ENCODE measurements at places on chromosomes 4 and X.

DNA sequence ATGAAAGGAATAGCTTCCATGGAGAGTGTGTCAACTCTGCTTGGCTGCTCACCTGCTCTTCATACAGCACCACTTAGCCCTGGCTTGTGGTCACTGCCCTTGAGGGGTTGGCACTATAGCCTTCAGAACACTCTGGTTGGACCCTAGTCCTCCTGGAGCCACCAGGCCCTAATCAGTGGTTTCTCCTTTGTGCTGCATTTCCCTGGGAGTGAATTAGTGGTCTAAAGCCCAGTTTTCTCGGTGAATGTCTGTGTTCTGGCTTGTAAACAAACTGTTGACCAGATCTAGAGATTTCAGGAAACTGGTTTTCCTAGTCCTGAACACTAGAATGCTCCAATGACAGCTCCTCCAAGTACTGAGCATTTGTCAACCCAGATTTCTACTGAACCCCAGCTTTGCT lies 28.6 kb upstream of the TMEM154 start:
- DNase-seq = no peak

DNA sequence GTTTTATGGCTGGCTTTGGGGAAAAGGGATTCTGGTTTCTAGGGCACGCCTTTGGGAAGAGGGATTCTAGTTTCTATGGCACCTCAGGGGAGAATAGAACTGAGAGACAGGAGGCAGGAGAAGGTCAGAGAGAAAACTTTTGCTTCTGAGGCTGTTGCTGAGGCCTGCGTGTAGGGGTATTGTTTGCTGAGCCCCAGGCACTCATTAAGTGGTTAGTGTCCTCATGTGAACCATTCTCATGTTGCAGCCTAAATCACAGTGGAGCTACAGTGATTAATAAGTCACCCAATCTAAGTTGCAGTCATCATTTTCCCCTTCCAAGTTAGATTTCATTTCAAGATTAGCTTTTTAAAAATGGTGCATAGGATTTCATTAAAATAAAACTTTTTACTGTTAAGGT lies 29.0 kb downstream of the VCX3A start:
- no peak for DNase-seq

DNA sequence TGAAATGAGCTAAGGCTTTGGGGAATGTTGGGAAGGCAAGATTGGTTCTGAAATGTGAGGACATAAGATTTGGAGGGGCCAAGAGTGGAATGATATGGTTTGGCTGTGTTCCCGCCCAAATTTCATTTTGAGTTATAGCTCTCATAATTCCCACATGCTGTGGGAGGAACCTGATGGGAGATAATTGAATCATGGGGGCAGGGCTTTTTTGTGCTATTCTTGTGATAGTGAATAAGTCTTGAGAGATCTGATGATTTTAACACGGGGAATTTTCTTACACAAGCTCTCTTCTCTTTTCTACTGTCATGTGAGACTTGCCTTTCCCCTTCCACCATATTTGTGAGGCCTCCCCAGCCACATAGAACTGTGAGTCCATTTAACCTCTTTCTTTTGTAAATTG lies 157.6 kb upstream of the C1QTNF7 start:
- no peak for DNase-seq

DNA sequence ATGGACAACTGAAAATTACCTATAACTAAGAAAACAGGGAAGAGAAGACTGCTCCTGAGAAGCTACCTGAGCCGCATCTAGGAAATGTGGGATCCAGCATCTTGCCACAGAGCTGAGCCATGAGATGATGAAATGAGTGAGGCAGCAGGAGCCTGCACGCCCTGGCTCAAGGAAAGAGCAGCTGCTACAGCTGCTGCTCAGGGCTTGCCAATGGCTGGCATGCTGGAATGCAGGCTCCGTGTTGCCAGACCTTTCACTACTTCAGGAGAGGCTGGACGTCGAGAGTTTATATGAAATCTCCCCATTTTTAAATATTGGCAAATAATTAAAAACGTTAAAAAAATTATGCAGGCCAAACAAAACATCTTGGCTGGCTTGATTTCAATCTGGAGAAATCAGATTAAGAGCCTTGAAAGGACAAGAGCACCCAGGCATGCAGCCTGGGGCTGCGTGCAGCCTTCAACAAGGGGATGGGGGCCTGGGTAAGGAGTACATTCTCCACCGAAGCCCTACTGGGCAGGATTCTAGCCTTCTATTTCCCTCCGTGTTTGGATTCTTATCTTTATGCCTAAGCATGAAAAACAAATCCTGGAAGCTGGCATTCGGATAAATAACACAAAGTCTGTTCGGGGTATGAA lies 227.6 kb downstream of the NR3C2 start:
- DNase-seq = no peak

Measured in smooth muscle cell of the brain vasculature (primary cell).